ENCODE measurements at places on chromosomes 5 and 9. TPM values are rescaled to one million over a fixed set of nuclear protein-coding genes. Genes with fewer than 3 reads are reported as not detected.
A peak's percentile ranks its signal among the peaks of the same experiment; 100 is the strongest.

PAEP gene
- total RNA-seq, result not detected

IL4 gene
- total RNA-seq, result not detected

HAVCR2 gene
- 4.3 TPM for total RNA-seq

GRCh38 chr5:142618130-142618523, 67.8 kb downstream of the FGF1 start:
- peak; percentile 74 for DNase-seq

Measured in muscle of leg (tissue), 16 donors.